AG10803 (cell line): ENCODE measurements at places on chromosomes 1 and 21.

GRCh38 chr1:18001725-18002124 lies 105.9 kb upstream of the IGSF21 start:
- no peak for DNase-seq

DNA sequence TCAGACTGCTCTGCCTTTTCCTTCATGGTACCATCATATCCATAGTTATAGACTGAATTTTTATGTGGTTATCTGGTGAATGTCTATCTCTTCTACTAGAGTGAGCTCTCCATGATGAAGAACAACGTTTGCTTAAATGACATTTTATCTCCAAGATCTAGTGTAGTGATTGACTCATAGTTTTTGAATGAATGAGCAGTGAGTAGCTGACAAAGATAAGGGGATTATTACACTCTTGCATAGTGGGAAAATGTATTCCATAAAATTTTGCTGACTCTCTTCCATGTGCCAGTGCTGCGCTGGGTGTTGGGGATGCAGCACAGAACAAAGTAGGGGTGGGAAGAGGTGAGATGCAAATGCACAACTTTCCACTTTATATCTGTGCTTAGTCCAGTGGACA lies 147.7 kb downstream of the TGFB2 start:
- no peak for DNase-seq

DNA sequence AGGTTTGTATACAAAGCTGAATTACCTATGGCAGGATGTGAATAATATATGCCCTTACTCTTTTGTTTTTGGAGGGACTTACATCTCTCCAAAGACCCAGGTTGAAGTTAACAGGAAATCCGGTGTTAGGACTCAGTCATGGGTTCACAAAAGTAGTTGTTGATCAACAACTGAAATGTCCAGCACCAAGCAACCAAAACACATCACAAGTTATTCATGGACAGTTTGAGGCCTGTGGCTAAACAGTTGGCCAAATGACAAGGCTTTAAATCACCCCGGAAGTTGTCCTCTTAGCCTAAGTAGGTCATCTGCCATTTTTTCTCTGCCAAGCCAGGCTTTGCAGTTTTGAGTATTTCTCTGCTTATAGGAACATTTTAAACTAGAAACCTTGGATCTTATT lies 89.9 kb downstream of the CD247 start:
- peak; percentile 51 for DNase-seq

GRCh38 chr1:248114890-248115289 lies 19.9 kb downstream of the OR2L13 start:
- DNase-seq, result no peak

DNA sequence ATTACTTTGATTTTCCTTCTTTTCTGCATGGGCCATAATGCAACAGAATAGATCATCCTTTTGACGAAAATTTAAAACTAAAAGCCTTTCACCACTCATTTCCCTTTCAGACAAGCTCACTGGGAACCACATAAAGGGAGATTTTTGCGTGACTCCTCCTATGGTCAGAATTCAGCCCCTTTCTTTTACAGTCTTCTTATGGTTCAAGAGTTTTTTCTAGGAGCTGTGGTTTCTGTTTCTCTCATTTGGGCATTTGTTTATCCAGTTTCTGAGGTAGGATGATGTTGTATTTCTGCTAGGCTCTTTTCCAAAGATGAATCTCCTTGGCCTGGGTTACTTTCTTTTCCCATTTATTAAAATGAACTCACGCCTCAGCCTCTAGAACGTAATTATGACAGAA lies 16.9 kb downstream of the RGS1 start:
- no peak for DNase-seq

GRCh38 chr21:33403786-33404585 lies 773 bp downstream of the IFNGR2 start:
- peak; percentile 64 for DNase-seq

DNA sequence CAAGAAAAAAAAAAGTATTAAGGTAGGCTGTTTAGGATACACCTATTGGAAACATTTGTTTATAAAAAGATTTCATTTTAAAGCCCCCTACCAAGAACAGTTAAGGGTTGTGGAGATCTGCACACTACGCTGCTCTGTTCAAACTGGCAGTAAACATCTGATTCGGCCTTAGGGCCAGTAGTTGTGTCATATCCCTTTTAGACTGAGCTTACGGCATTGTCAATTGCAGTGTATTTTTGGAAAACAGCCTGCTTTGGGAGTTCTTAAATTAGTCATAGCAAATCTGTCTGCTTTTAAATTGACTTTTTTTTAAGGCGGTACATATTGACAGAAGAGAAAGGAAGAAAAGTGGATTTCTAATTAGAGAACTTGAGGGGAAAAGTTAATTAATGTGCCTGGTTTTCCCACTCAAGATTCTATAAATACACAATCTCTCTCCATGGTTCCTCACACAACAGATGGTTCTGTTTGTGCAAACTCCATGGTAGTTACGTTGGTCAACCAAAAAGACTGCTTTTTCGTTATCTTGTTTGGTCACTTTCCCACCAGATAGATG lies 1.7 kb upstream of the ELK4 start:
- peak; percentile 59 for DNase-seq

DNA sequence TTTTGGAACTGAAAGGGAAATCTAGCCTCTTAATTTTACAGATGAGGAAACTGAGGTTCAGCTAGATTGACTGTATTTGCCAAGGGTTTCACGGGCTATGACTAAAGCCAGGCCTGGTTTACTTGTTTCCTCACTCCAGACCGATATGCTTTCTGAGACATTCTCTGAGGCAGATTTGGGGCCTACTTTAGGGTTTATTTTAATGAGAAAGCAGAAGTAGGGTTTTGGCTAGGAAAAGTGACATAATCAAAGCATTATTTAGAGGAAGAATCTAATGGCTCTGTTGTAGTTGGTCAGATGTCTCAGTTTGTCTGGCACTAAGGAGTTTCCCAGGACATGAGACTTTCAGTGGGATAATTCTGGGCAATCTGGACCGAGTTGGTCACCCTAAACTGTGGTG lies 1.5 kb upstream of the RPTN start:
- DNase-seq, result no peak

DNA sequence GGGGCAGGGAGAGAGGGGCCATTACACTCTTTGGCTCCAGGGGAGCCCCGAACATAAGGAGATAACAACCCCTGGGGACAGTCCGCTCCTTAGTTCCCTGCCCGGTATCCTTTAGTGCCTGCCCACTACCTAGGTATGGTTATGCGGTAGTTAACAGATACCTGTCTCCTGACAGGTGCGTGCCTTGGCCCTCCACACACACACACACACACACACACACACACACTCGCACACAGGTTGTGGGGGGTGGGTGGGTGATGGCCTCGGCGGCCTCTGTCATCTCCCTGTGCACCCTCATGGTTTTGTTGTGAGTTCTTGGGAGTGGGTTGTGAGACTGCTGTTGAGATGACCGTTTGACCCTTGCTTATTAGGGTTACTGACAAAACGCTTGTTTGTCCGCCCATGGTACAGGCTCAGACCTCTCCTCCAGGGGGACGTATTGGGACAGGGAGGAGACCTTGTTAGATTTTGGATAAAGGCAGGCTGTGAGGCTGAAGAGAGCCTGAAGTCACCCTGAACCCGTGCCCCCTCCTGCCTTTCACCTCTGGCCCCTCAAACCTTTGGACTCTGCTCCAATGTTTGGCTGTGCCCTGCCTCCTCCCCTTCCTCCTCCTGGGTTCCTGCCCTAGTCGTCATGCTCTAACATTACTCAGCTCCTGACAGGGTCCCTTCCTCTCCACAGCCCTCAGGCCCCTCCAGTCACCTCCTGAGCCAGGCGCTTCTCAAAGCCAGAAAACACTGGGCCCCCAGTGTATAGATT lies 979 bp downstream of the RASSF5 start:
- peak; percentile 18 for DNase-seq

DNA sequence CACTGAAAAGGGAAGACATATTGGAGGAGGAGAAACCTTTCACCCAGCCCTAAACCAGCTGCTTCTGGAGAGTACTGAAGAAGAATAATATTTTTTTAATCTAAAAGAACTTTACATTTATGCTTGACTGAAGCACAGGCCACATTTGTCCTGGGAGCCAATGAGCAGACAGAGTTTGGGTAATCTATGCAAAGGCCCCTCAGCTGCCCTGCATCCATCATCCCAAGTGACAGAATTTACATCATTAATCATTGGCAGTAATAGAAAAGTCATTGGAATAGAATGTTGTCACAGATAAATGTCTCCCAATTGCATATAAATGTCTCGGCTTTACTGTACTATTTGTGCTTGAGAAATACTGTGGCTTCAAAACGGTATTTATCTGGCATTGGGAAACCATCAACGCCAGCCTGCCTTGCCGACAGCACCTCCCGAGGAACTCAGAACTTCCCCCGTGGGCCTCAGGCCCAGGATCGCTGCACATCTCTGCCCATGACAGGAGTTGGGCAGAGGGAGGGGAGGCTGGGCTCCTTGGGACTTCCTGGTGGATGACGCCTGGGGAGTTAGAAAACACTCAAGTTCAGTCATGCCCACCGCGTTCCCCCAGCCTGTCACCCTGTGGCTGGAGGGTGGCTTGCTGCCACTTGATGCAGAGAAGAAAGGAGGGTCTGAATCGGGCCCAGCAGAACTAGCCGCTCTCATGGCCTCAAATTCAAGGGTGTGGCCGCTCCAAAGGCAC lies 133.1 kb downstream of the CAMTA1 start:
- peak; percentile 58 for DNase-seq

DNA sequence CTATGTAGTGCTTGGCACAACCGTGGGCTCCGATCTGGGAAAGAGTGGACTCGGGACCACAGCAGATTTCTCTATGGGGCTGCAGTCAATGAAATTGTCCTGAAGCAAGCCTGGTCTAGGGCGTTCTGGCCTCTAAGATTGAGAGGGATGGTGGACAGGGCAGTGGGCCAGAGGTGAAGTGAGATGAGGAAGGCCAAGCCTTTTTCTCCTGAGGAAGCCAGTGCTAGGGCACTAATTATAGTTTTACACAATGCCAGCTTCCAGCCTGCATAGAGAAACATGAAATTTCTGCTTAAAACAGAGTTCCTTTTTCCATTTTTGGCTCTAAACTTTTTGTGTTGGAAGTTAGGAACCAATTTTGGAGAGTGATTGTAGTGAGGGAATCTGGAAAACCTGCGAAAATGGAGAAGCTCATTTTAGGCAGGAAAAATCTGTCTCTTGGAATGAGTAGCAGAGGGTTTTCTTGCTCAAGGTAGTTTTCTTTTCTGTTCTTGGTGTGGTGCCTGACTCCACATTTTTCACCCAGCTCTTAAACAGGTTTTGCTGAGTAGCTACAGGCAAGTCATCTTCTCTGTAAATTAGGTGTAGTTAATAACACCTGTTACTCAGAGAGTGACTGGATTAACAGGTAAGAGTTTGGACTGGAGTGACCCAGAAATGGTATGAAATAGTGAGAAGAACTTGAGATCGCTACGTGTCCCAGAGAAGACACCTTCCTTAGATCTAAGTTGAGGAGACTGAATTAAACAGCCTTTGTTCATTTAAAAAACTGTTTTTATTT lies 22.1 kb downstream of the UCK2 start:
- no peak for DNase-seq

GRCh38 chr1:119097380-119097779 lies 43.1 kb downstream of the WARS2 start:
- peak; percentile 60 for DNase-seq

- DNase-seq, result peak; percentile 67
Measured at GRCh38 chr1:159652506-159652905, 61.9 kb downstream of the CRP start.

DNA sequence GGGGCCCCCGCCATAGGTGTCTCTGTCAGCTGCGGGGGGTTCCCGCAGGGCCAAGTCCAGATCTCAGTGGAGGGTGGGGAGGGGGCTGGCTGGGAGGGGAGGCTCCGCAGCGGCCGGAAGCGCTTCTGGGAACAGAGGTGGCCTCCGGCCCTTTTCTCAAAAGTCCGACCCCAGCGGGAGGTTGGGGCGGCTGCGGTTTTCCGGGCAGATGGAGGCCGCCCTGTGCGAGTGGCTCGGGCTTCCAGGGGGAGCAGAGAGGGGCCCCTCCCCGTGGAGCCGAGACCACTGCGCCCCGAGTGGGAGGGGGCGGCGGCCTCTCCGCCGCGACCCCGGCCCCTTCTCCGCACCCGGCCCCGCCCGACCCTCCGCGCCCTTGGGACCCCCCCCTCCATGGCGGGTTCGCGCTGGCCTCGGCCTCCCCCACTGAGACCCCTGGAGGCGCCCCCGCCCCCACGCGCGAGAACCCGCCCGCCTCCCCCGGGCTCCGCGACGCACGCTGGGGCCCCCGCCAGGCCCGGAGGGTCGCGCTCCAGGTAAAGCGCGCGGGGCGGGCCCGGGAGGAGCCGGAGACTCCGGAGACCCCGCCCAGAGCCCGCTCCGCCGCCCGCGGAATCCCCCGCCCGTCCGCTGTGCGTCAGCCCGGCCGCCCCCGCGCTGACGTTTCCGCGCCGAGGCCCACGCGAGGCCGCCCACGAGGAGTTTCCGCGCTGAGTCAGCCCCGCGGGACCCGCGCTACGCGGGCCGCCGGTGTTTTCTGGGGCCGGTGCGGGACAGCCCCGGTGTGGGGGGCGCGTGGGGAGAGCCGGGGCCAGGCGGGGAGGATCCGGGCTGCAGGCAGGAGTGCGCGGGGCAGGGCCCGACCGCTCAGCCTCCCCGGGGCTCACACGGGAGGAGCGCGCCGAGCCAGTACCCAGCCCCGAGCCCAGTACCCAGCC lies 5.2 kb downstream of the TNFRSF18 start:
- peak; percentile 20 for DNase-seq

DNA sequence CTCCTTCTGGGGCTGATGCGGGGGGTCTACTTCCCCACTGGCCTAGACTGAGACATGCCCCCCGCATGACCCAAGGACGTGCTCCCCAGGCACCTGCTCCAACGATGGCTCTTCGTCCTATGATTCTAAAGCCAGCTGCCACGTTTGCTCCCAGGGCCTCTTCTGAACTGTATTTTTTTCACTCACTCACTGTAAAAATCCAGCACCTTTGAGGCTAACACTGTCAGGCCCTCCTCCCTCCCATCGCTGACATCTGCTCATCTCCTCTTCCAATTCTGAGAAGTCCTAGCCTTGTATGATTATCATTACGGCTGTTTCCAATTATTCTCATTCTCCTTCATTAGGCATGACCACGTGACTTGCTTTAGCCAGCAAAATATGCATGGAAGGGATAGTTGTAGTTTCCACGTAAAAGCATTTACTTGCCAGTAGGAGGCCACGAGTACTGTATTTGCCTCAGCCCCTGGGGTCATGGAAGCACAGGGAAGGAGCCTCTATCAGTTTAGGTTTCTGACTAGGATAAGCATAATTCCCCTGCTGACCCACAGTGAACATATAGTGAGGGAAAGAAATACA lies 19.1 kb upstream of the EDN2 start:
- peak; percentile 69 for DNase-seq

DNA sequence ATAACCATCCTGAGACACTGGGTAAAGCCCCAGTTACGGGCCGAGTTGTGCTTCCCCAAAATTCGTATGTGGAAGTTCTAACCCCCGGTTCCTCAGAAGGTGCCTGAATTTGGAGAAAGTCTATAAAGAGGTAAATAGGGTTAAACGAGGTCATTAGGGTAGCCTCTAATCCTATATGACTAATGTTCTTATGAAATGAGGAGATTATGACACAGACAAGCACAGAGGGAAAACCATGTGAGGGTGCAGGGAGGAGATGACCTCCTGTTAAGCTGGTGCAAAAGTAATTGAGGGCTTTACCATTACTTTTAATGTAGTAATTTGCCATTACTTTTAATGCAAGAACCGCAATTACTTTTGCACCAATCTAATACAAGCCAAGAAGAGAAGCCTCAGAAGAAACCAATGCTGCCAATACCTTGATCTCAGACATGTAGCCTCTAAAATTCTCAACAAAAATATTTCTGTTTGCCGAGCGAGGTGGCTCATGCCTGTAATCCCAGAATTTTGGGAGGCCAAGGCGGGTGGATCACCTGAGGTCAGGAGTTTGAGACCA lies 260.8 kb downstream of the GPATCH2 start:
- DNase-seq, result no peak
